ENCODE measurements at places on chromosomes 1 and 21.

DNA sequence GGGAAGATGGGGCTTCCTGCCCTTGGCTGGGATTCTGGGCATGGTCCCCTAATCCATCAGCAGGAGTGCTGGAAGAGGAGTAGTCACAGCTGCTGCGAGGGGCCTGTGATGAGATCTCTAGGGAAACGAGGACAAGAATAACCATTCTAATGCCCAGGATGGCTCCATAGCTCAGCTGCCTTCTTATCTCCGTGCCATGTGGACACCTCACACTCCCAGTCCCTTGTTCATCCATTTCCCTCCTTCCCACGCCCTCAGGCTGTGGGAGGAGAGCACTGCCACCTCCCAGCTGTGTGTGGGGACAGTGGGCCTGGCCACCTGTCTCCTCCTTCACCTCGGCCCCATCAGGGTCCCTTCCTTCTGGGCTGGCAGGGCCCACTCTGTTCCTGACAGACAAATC is 16.1 kb upstream of the ETV3 start:
- DNase-seq, result no peak

- no peak for DNase-seq
Measured at GRCh38 chr21:42321231-42321630, 6.0 kb upstream of the TFF3 start.

GRCh38 chr1:234840843-234841242 is 230.9 kb upstream of the IRF2BP2 start:
- DNase-seq, result no peak

DNA sequence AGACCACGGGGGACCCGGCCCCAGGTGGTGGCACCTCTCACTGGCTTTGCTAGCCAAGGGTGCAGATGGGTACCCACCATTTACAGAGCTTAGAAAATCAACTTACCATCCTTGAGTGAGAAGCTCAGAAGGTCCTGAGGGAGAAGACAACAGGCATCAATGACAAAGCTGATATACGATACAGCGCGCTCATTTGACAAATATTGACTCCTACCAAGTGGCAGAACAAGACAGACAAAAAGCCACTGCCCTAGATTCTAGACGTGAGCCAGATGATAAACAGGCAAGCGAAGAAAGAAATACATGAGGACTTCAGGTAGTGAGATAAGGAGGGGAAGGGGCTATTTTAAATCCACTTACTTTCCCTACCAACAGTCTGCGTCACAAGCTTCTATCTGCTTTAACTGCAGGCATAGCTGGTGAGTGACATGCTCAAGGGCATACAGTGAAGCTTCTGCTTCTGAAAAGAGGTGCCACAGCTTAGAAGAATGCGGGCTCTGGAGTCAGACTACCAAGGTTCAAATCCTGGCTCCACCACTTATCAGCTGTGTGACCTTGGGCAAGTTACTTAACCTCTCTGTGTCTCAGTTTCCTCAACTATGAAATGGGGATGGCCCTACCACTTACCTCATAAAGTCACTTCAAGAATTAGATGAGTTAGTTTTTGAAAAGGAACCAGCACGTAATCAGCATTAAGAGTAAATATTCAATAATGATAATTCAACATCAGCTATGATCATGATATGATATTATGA is 29.1 kb downstream of the TMCO4 start:
- no peak for DNase-seq

- no peak for DNase-seq
Measured at GRCh38 chr1:198714271-198714670, 75.4 kb downstream of the PTPRC start.

- no peak for DNase-seq
Measured at GRCh38 chr1:111618081-111618480, 1.5 kb upstream of the RAP1A start.

DNA sequence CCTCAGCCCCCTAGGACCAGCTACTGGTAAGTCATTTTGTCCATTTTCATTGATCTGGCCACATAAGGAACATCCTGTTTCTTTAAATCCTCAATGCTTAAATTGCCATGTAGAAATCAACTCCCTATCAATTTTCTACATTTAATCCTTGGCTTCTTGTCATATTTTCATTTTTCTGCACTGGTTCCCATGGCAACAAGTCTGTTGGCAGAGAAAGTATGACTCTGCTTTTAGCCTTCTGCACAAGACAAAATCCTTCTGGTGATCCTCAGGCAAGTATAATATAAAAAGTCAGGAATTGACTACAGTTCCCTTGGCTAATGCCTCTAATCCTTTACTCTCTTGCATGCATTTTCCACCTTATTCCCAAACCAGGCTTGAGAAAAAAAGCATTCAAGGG is 65.0 kb downstream of the LRRC40 start:
- no peak for DNase-seq

DNA sequence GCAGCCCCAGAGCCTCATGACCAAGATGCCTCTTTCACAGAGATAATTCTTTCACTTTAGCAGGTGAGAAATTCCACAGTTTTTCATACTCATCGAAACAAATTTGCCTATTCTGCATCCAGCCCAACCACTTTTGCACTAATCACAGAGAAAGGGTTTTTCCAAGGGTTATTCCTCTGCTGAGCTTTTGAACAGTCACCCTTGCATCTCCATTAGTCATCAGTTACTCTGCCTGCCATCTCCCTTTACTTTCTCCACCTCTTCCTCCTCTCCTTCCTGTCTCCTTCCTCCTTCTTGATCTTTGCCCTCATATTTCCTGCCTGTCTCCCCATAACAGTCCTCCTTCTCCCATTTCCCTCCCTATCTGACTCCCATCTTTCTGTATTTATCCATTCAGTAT is 43.9 kb downstream of the FH start:
- DNase-seq, result no peak

DNA sequence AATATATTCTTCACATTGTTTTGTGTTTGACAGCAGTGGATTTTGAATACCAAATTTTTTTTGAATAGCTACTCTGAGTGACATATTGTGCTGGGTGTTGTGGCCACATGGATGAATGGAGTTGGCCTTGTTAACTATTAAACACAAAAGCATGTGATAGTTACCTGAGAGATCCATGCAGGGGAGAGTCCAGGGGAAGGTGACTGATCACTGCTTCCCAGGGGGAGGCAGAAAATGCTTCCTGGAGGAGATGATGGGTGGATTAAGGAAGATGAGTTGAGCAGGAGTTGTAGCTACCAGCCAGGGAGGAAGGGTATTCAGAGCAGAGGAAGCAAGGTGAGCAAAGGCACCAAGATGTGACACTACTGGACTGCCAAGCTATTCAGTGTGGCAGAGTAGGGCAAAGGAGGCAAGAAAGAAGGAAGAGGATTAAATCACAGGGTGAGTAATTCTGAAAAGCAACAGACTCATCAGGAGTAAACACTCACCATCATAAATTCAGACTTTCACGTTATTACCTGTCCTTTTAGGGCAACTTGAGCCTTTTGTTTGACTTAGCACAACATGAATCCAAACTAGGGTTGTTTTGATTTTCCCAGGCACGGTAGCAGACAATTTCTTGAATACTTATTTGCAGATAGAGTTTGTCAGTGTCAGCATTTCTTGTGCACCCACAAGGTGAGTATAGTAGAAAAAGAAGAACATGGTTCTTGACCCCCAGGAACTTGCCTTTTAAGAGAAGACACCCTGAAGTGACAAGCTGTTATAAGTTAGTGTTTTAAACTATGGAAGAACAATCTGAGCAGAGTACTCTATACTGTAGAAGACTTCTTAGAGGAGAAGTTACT is 4.2 kb downstream of the CD46 start:
- no peak for DNase-seq

DNA sequence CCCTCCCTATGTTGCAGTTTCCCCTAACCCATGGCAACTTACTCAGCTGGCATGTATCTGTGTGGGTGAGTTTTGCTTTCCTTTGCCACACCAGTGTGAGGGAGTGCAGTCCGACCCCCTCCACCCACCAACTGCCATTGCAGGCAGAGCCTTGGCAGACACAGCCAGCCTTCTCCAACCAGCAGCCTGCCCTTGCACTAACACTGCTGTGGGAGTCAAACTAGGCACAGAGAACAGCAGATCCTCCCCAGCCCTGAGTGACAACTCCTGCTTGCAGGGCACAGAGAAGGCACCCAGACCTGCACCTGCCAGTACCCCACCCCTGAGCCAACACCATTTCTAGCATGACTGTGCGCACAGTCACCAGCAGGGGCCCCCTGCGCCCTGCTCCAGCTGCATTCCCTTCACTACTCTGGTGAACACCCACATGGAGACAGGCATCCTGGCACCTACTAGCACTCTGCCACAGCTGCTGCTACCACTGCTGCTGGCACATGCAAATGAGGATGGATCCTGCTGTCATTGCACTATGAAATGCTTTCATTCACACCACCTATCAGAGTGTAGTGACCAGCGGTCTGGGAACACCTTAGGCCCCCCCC is 98.4 kb downstream of the MAGI3 start:
- no peak for DNase-seq

- DNase-seq, result no peak
Measured at GRCh38 chr1:242205622-242206489, 207.0 kb upstream of the MAP1LC3C start.

GRCh38 chr1:187443939-187444338 is 615.2 kb downstream of the PLA2G4A start:
- DNase-seq, result no peak

DNA sequence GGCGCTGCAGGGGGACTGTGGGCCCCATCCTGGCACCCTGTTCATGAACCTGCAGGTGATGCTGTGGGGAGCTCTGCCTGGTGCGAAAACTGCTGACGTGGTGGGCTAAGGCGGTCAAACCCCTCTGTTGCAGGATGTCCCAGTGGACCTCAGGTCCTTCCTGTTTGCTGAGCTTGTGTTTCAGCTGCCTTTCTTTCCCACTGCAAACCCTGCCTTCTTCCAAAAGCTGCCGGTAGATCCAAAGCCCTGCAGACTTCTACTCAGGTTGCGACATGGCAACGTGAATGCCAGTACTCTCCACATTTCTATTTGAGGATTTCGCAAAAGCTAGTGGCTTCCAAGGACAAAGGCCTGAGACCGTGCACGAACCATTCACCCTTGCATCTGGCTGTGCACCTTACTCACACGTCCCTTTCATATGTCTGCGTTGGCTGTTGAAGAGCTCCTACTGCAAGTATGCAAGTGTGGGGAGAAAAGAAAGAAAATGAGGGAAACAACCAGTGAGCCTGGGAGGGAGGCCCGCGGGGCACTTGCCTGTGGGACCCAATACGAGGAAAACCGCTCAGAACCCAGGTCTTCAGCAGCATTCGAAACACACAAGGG is 6.2 kb upstream of the RRP1 start:
- DNase-seq, result no peak

- DNase-seq, result no peak
Measured at GRCh38 chr1:50156241-50157010, 47.7 kb downstream of the ELAVL4 start.

DNA sequence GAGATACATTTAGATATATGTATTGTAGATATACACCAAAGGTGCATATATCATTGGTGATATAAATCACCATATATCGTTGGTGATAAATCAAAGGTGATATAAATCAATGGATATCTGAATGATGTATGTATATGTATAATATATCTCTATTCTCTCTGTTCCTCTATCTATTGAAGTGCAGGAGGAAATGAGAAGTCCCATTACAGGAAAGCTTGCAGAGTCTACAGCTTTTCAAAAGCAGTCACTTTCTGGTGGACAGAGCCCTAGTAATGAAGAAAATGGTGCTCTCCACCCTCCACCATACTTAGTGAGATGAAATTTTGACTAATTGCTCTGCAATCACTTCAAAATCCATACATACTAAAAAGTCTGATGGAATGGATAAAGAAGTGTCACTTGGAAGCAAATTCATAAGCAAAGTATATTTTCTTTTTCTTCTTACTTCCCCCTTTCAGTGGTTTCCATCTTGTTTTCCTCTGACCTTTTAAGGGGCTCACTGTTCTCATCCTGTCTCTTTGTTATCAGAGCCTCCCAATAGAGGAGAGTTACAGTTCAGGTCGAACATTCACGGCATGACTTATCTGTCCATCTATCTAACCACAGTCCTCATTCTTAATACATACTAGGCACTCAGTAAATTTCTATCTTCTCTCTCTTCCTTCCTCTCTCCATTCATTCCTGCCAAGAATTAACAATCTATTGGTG is 227.2 kb downstream of the KCNJ6 start:
- no peak for DNase-seq

GRCh38 chr1:40053138-40053887 is 12.8 kb downstream of the CAP1 start:
- DNase-seq, result no peak

- no peak for DNase-seq
Measured at GRCh38 chr1:164733070-164733469, 174.1 kb downstream of the PBX1 start.

DNA sequence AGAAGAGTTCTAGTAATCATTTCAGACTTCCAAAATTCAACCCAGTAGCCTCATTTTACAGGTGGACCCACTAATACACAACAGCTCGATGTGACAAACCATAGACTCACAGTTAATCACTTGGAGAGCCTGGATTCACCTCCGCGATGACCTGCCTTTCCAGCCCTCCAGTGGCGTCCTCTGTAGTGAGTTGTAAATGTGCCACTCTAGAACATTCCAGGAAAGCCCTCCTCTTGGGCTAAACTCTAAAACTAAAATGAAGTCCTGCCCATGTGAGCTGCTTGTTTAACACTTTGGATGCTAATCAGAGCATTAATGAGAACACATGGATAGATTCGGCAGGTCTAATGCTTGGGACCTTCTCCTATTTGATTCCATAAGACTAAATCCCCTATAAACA is 140.7 kb downstream of the DHRS3 start:
- DNase-seq, result peak; percentile 39

DNA sequence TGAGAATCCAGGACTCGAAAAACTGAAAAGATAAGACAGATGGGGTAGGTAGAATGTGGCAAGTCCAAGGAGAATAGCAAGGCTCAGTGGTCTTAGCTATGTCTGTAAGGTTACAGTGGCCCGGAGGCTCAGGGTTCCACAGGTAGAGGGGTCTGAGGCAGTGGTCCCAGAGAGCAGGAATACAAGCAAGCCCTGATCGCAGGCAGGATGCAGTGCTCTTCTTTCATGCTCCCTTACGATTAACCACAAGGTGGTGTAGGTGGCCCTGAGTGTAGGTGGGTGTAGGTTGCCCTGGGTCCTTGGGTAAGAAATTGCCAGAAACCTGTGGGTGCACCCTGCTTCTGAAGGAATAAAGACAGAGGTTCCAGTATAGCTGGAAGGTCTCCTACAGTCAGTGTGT is 99.1 kb upstream of the RAB3GAP2 start:
- no peak for DNase-seq

DNA sequence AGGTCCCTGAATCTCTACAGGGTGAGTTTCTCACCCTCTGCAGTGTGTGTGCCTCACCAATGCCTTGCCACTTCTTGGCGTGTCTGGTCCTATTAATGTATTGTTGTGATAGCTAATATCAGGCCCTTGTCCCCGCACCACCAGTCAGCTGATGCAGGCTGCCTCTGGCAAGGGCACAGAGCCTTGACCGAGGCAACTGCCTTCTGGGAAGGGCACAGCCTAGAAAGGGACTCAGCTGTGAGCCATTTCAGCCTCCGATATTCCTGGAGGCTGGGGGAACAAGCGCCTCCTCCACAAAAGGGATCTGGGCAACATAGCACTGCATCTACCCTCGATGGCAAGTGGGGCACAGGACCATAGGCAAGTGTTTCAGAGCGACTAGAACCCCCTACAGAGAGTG is 27.0 kb downstream of the IL10RB start:
- no peak for DNase-seq

All from ascending aorta (tissue), 2 donors.